Activated CD8-positive, alpha-beta memory T cell treated with anti-CD3 and anti-CD28 coated beads for 48 hours (primary cell): ENCODE measurements at places on chromosomes 3 and 15.

- no peak for DNase-seq
These were observed 426.5 kb upstream of the RASGRP1 start for GRCh38 chr15:38991126-38991525.

- no peak for DNase-seq
These were observed 20.3 kb downstream of the PDZRN3 start for GRCh38 chr3:73604451-73604850.

DNA sequence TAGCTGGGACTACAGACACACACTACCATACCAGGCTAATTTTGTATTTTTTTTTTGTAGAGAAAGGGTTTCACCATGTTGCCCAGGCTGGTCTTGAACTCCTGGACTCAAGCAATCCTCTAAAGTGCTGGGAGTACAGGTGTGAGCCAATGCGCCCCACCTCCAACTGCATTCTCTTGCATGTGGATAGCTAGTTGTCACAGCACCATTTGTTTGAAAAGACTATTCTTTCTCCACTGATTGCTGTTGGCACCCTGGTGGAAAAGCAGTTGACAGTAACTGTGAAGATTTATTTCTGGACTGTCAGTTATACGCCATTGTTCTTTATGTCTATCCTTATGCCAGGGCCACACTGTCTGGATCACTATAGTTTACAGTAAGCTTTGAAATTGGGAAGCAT is 303.9 kb downstream of the ADAMTS17 start:
- DNase-seq, result no peak

DNA sequence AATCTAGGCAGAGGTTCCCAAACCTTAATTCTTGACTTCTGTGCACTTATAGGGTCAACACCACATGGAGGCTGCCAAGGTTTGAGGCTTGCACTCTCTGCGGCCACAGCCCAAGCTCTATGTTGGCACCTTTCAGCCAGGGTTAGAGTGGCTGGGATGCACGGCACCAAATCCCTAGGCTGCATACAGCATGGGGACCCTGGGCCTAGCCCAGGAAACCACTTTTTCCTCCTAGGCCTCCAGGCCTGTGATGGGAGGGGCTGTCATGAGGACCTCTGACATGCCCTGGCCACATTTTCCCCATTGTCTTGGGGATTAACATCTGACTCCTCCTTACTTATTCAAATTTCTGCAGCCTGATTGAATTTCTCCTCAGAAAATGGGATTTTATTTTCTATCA is 165.4 kb downstream of the SI start:
- DNase-seq, result no peak

GRCh38 chr3:141067206-141067974 is 16.2 kb downstream of the SPSB4 start:
- DNase-seq, result no peak

DNA sequence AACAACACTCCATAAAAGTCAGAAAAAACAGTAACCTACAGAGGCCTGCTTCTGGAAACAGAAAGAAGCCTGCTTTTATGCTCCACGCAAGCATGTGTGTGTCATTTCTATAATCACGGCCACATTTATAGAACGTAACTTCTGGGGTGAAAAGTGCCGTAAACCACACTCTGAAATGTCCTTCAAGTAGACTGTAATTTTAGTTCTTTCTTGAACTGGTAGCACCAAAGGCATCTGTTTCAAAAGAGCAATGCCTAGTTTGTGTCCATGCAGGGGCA is 19.5 kb upstream of the CMTM7 start:
- DNase-seq, result no peak

DNA sequence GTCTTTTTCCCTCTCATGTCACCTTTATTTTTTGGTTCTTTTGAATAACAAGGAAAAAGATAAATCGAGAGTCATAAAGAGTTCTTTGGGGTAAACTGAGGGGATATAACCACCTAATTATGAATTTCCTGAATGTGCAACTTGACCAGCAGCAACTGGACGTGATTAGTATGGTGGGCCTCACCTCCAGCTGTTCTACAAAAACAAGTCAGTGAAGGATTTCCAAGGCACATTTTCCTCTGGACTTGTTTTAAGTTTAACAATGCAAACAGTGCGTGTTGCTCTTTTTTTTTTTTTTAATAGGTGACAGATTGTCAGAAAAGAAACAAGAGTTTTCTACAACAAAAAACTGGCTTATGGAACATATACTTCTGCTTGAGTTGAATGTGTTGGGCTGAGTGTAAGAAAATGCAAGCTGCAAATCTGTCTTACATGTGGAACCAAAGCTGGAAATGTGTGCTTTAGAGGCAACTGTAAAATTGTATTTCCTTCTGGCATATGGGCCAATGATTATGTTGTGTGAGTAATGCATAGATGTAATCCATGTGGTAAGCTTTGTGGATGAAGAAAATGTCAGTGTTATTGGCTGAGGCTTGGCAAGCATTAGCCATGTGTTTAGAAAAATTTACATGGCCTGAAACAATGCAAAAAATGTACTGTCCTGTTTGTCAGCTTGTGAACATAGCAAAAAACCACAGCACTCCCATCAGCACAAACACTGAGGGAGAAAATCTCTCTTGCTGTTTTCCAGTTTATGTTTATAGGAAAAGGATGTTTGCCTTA is 44.5 kb upstream of the FNDC3B start:
- DNase-seq, result no peak

GRCh38 chr15:65249641-65250040 is 37.0 kb downstream of the PARP16 start:
- peak; percentile 49 for DNase-seq

DNA sequence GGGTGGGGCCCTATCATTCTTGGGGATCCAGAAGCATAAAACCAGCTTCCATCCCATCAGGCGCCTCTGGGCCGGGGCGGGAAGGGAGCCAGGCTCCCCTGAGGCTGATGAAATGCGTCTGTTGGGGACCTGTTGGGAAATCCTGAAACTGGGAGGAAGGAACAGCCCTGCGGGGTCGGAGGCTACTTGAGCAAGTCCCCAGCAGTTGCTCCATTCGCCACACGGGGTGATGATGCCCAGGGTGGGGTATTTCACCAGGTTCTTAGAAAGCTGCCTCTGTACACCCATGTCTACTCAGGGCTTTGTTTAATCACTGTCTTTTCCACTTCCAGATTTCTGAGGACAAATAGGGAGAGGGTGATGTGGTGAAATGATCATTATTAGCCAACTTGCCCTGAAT is 25.4 kb upstream of the TSEN2 start:
- no peak for DNase-seq

DNA sequence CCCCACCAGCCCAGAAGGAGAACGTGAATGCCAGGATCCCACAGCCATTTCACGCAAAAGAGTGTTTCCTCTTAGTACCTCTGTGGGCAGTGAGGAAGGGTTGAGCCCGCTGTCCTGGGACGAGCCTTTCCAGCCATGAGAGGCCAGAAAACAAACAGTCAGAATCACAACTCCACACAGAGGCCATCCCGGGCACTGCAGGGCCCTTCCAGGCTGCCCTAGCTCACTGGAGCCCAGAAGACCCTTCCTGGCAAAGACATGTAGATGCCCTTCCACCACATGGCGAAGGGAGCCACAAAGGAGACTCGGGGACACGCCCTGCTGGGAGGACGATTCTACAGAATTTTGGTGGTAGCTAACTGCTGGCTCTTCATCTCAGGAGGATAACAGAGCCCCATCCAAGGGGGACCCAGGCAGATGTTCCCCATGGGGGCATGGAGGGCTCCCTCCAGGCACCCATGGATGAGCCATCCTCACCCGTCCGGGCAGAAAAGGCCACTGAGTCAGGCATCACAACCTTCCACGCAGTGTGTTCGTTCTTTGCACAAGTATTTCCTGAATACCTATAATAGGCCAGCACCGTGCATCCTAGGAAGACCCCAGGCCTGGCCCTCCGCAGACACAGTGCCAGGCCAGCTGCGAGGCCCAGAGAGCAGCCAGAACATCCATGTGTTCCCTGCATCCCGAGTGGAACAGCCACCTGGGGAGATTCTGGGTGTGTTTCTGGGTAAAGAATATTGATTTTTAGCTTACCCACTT is 47.2 kb downstream of the SLC12A8 start:
- no peak for DNase-seq

GRCh38 chr15:85444122-85444745 is 63.8 kb downstream of the AKAP13 start:
- DNase-seq, result no peak

GRCh38 chr3:32821686-32822296 is 4.0 kb downstream of the TRIM71 start:
- no peak for DNase-seq

DNA sequence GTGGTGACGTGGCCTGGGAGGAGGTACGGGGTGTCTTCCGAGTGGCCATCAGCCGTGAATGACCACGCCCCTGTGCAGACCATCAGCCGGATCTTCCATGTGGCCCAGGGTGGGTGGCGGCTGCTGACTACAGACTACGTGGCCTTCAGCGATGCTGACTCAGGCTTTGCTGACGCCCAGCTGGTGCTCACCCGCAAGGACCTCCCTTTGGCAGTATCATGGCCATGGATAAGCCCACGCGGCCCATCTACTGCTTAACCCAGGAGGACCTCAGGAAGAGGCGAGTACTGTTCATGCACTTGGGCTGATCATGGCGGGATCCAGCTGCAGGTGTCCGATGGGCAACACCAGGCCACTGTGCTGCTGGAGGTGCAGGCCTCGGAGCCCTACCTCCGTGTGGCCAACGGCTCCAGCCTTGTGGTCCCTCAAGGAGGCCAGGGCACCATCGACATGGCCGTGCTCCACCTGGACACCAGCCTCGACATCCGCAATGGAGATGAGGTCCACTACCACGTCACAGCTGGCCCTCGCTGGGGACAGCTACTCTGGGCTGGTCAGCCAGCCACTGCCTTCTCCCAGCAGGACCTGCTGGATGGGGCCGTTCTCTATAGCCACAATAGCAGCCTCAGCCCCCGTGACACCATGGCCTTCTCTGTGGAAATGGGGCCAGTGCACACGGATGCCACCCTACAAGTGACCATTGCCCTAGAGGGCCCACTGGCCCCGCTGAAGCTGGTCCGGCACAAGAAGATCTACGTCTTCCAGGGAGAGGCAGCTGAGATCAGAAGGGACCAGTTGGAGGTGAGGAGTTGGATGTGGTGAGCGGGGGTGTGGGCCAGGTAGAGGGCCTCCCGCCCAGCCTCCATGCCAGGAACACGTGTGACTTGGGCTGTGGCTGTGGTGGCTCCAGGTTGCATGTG is 178.4 kb downstream of the TBC1D2B start:
- DNase-seq, result no peak

GRCh38 chr3:136755192-136755591 is 3.0 kb upstream of the STAG1 start:
- no peak for DNase-seq

- no peak for DNase-seq
These were observed 29.7 kb downstream of the ACAD11 start for GRCh38 chr3:132629928-132630327.

GRCh38 chr3:127589600-127590281 is 792 bp downstream of the TPRA1 start:
- peak; percentile 15 for DNase-seq

- DNase-seq, result no peak
These were observed 99.4 kb downstream of the ALCAM start for GRCh38 chr3:105466072-105466471.

GRCh38 chr3:144553301-144553700 is 581.7 kb downstream of the DIPK2A start:
- no peak for DNase-seq

DNA sequence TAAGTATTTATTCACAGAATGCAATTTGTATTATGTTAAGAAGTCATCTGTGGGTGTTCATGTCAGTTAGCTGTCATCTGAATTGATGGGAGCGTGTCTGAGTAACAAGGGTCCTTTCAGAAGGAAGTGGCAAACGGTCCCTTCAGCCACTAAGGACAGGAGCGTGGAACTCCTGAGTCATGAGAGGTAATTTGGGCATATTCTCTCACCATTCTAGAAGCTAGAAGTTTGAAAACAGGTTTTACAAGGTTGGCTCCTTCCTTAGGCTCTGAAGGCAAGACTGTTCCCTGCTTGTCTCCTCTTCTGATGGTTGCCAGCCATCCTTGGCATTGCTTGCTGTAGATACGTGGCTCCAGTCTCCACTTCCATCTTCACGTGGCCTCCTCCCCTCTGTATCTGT is 19.7 kb downstream of the ABHD2 start:
- DNase-seq, result no peak

DNA sequence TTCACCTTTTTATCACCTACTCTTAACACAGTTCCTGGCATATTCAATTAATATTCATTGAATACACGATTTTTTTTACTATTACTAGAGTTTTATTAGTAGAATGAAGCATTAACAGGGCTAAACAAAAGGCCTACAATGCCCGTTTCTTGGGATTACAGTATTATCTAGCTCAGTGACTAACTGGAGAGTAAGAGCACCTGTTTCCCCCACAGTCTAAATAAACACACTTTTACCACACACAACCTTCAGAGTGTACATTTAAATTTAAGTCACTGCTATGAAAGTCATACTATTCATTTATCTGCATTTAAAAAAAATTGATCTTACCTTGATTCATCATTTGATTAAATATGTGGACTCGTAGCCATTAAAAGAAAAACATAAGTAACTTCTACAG is 74.8 kb downstream of the PLOD2 start:
- DNase-seq, result no peak

DNA sequence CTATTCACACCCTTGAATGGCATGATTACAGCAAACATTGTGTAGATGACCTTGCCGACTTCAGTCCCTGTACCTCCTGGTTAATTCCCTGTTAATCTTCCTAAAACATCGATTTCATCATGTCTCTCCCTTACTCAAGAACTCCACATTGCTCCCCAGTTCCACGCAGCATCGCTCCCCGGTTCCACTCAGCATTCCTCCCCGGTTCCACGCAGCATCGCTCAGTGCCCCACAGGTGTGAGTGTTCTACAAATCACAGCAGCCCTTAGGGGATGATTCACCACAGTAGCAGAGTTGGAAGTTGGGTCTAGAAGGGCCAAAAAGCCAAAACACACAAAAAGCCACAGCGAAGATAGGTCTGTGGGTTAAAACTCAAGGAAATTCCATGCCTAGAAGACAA is 8.6 kb upstream of the TNK2 start:
- DNase-seq, result no peak

GRCh38 chr3:141057946-141058800 is 7.0 kb downstream of the SPSB4 start:
- no peak for DNase-seq

- DNase-seq, result no peak
These were observed 31.6 kb downstream of the CHST2 start for GRCh38 chr3:143151004-143151731.

DNA sequence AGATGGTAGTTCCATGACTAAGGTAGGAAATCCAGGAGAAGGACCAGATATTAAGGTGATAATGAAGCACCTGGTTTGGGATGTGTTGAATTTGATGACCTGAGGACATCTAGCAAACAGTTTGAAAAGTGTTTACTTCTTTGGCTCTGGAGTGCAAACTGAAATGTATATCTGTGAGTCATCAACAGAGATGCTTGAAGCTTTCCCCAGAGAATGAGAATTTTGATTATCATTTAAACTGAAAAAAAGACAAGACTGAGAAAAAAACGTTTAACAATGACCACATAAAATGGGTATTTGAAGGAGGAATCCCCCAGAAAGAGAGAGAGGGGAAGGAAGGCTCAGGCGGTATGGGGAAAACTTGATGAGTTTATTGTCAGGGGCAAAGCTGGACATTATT is 20.7 kb upstream of the GSK3B start:
- no peak for DNase-seq
